ENCODE measurements at places on chromosomes 7 and 10. TPM values are rescaled to one million over a fixed set of nuclear protein-coding genes. Genes with fewer than 3 reads are reported as not detected.

Gene SH2B2
- total RNA-seq: 0.35 TPM

Gene ELFN1
- 0.10 TPM for total RNA-seq

Gene NUTM2E
- 0.20 TPM for total RNA-seq

Gene ABCC2
- total RNA-seq: 0.92 TPM

Gene PLEKHS1
- total RNA-seq: not detected

Gene EFCAB10
- total RNA-seq: 0.31 TPM

Gene SCIN
- not detected for total RNA-seq

Gene FBXW4
- 14.6 TPM for total RNA-seq

Gene TMEM140
- not detected for total RNA-seq

Gene DENND10
- total RNA-seq: 52.6 TPM

Gene MSMB
- not detected for total RNA-seq

DNA sequence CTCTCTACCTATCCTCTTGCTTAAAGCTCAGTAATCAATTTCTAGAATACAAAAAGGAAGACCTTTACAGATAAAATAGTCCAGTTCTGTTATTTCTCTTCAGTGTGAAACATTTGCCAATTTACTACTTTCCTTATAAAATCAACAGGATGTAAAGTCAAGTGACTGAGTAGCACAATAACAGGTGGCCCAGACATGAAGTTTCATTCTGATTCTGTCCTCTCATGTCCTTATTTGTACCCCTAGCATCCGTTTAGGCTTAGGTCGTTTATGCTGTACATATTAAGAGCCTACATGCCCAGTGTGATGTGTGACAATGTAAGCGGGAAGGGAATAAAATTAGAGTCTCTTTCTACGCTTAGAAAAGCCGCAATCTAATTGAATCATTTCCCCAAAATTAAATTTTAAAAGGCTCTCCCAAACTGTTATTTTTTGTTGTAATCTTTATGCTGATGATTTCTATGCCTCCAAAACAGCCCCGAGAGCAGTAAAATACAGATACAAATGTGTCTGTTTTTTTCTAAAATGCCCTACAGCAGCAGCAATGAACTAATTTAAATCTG lies 29.1 kb downstream of the EPC1 start:
- DNase-seq: no peak

DNA sequence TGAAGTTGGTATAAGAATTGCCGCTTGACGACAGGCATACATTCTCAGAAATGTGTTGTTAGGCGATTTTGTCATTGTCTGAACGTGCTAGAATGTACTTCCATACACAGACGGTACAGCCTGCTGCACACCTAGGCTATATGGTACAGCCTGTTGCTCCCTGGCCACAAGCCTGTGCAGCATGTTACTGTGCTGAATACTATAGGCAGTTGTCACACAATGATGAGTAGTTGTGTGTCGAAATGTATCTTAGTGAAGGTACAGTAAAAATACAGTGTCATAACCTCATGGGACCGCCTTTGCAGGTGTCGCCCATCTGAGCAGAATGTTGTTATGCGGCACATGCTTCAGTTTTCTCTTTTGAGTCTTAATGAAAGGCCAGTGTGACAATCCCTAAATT lies 66.5 kb downstream of the SHH start:
- DNase-seq: no peak

DNA sequence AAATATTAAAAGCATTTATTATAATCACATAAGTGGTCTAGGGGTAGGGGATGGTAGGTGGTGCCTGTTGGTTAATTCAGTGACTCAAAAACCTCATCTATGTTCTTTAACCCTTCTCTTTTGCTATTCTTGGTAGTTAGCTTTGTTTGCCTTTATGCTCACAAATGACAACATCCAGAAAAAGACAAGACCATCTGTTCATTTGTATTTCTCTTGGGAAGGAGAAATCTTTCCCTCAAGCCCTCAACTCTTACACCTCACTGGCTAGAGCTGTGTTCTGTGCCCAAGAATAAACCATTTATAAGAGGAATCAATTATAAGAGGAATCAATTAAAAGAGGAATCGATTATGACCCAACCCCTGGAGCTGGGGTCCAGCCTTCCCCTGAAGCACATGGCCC lies 10.8 kb upstream of the IFRD1 start:
- no peak for DNase-seq

DNA sequence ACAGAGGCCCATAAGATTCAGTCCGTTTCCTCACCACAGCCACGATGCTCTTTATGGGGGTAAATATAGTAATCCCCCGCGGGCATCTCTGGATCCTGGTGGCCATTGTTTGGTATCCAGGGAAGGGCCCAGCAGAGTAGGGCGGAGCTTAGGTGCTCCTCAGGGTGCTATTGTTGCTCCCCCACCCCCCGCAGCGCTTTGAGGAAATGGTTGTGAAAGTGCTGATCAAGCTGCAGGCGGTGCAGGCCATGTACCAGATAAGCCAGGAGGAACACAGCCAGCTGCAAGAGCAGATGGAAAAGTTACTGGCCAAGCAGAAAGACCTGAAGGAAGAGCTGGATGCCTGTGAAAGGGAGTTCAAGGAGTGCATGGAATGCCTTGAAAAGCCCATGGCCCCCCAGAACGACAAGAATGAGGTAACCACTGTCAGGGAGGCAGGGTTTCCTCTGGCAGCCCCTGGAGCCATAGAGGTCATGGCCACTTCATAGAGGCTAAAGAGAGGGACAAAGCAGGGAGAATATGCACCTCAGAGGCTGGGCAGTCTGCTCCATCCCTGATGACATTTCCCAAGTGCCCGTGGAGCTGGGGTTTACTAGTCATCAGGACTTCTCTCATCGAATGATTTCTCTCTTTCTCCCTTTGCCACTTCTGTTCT lies 17.6 kb upstream of the FLNC start:
- DNase-seq: no peak

DNA sequence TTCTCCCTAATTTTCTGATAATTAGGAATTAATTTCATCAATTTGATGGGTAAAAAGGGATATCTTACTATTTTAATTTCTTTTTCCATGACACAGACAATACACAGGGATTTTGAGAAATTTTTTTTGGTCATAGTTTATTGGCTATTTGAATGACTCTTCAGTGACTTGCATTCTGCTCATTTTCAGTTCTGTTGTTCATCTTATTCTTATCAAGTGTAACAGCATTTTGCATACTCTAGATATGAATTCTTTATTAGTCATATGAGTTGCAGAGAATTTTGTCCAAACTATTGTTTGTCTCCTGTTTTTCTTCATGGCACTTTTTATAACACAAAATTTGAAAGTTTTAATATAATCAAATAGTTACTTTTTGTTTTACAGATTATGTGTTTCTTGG lies 41.7 kb downstream of the MKLN1 start:
- DNase-seq: no peak

DNA sequence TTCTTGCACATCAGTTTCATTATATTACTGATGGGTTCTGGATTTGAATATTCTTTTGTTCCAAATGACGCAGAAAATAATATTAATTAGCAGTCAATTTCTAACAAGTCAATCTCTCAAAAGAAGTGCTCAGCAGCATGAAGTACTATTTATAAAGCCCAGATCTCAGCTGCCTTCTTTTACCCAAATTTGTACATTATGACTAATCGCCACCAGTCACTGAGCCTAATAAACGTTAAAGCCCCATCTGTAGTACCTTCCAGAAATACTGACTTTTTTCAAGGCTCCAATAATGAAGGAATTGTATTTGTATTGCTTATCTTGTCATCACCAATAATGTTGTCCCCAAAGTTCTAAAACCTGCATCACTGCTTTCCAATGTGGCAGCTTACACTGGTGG lies 540.2 kb downstream of the PARD3 start:
- DNase-seq: no peak

DNA sequence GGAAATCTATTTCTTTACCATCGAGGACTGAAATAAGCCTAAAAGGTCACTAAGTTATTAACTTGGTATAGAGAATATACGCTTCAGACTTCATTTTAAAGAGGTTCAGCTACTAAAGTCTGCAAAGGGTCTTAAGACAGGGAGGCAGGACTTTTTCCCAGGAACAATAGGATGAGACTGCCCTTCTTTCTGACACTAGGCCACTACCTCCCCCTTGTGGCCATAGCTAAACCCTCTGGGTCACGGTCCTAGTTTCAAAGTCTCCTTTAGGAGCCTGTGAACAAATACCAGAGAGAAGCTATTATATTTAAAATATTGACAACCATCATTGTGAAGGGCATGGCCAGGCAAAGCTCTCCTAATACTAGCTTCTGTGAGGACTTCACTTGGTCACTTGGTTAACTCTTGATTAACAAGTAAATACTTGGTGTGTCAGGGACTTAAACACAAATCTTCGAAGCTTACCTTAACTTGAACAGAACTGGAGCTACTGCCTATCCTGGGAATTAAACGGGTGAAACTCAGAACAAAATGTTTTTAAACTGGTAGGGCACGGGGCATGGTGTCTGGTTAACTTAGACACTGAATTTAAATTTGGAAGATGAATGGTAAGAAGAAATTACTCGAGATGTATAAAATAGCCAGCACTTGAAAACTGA lies 75.6 kb downstream of the CCDC6 start:
- DNase-seq: no peak

DNA sequence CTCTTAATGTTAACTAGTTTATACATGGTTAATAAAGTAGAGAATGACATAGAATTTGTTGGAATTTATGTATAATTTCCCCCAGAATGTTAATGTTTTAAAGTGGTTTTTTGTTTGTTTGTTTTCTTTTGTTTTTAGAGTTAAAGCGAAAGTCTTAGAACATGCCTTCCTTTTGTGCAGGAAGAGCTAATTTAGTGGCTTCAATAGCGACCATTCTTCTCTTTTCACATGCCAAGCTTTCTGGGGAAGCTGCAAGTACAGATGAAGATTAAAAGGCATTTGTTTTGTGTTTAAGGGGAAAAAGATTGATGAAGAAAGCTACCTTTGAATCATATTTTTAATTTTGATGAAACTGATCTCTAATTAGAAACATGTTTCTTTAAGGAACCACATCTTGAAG lies 256.3 kb upstream of the CSTF2T start:
- no peak for DNase-seq

DNA sequence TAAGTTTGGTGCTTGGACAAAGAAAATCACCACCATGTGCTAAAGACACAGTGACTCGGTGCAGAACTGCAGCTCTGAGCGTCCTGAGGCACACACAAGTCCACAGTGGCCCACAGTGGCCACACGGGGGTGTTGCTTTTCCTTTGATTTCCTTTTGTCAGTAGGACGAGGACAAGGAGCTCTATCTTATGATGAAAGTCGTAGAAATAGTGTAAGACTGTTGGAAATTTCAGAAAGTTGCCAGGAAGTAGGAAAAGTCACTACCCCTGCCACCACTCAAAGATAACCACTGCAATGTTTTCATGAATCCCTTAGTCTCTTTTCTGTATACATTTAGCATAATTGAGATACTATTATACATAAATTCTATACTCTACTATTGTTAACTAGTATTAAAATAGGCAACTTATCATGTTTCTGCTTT lies 146.0 kb downstream of the TNS3 start:
- DNase-seq: peak; percentile 34

GRCh38 chr10:22491480-22491879 lies 146.2 kb downstream of the SPAG6 start:
- no peak for DNase-seq

GRCh38 chr7:552868-553635 lies 33.4 kb upstream of the PDGFA start:
- DNase-seq: no peak

GRCh38 chr7:30252885-30253795 lies 31.3 kb upstream of the ZNRF2 start:
- no peak for DNase-seq

- DNase-seq: no peak
Observed at GRCh38 chr7:142362349-142362748, 104.5 kb upstream of the PRSS58 start.

GRCh38 chr10:70576803-70577517 lies 25.6 kb downstream of the PRF1 start:
- peak; percentile 54 for DNase-seq

- no peak for DNase-seq
Observed at GRCh38 chr10:48800007-48800675, 115.5 kb downstream of the WDFY4 start.

Measured in foreskin keratinocyte (primary cell).